ENCODE measurements at places on chromosomes 16 and 17.

DNA sequence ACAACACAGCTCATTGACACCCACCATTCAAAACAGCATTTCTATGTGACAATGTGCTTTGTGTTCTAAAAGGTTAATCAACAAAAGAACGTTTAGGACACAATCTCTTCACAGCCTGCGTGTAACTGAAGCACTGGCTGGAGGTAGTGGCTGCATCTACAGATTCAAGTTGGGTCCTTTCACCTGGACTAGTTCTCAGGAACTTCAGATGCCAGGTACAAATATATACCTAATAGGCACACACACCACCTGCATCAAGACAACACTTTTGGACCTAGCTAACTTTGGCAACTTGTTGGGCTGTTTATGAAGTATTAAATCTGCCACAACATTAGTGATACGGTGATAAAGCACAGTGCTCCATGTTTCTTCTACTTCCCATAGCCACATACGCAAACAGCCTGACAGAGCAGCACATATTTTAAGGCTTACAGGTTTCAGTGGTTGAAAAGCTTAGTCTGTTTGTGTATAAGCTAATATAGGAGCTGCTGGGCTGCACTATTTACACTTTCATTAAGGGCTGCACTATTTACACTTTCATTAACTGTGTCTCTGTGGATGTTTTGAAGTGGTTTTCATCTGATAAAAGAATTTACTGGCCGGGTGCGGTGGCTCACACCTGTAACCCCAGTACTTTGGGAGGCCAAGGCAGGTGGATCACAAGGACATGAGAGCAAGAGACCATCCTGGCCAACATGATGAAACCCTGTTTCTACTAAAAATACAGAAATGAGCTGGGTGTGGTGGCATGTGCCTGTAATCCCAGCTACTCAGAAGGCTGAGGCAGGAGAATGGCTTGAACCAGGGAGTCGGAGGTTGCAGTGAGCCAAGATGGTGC, 132.6 kb downstream of the PARN start:
- no peak for DNase-seq
- H3K27me3 ChIP-seq, result no peaks in the 10 kb centered on the region
- H3K27ac ChIP-seq, result no peak overlapping the region
- no peak overlapping the region for H3K4me3 ChIP-seq

DNA sequence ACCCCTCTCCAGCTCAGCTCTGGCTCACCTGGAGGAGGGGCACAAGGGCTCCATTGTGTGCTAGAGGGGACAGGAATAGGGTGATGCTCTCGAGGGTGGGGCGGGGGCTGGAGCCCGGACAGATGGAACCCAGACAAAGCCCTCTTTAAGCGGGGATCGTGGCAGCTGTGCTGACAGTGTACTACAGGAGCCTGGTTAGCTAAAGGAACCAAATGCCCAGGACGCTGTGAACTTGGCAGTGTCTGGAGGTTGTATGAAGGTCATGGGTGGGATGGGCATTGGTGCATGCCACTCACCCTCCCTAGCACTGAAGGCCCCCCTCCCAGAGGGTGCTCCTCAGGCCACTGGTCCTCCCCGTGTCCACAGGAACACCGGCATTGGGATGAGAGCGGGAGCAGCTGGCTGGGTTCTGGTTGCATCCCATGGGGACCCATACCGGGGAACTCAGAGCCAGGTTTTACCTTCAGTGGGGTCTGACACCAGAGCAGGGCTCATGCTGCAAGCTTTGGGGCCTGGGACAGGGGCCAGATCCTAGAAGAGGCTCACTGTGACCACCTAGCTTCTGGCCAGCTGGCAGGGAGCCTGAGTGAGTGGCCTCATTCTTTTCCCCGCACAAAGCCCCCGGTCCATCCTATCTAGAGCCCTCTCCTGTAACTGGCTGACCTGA, 11.9 kb downstream of the KIF19 start:
- H3K4me1 ChIP-seq, result no peaks in the 10 kb centered on the region
- no peak overlapping the region for H3K27ac ChIP-seq
- no peak for DNase-seq

DNA sequence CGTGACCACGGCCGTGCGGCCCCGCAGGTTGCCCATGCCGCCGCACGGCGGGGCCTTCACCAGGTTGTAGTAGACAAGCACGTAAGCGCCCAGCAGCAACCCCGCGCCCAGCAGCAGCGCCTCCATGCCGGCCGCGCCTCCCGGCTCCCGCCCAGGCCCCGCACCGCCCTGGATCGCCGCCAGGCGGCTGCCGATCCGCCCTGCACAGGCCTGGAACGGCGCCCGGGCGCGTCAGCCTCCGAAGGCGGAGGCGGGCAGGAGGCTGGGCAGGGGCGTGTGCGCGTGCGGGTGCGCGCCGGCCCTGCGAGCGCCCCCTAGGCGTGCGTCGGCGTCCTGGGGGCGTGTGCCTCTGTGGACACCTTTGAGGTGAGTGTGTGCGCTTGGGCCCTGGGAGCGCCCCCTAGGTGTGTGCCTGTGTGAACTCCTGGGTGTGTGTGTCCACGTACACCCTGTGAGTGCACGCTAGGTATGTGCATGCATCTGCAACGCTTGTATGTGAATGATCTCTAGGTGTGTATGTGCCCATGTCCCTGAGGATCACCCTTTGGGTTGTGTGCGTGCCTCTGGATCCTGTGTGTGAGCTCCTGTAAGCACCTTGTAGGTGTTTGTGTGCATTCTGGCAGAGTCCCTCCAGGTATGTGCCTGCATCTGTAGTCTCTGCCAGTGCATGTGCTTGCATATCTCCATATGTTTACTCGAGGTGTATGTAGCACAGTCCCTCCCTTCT, at the start of gene DHRS13:
TSS of gene DHRS13 (minus strand) at position 261 of the 727 bp plus-strand sequence. CDS start at position 126, 135 bp downstream.
- peak within 1 kb of the TSS; percentile 64 for H3K4me3 ChIP-seq
- no peak within 1 kb of the TSS for H3K27ac ChIP-seq
- no peaks in the 10 kb centered on the region for H3K27me3 ChIP-seq
- peaks cover 27% of the 10 kb centered on the region for H3K36me3 ChIP-seq

- H3K4me1 ChIP-seq, result peaks cover 41% of the 10 kb centered on the region
- no peaks in the 10 kb centered on the region for H3K36me3 ChIP-seq
- no peak for DNase-seq
Measured at GRCh38 chr17:34236281-34236892, 18.7 kb upstream of the CCL2 start.

GRCh38 chr16:3695610-3696369, 21.5 kb downstream of the TRAP1 start:
- DNase-seq, result no peak
- no peak overlapping the region for H3K4me3 ChIP-seq
- no peak overlapping the region for H3K27ac ChIP-seq
- no peaks in the 10 kb centered on the region for H3K27me3 ChIP-seq
- peaks cover 2% of the 10 kb centered on the region for H3K4me1 ChIP-seq

DNA sequence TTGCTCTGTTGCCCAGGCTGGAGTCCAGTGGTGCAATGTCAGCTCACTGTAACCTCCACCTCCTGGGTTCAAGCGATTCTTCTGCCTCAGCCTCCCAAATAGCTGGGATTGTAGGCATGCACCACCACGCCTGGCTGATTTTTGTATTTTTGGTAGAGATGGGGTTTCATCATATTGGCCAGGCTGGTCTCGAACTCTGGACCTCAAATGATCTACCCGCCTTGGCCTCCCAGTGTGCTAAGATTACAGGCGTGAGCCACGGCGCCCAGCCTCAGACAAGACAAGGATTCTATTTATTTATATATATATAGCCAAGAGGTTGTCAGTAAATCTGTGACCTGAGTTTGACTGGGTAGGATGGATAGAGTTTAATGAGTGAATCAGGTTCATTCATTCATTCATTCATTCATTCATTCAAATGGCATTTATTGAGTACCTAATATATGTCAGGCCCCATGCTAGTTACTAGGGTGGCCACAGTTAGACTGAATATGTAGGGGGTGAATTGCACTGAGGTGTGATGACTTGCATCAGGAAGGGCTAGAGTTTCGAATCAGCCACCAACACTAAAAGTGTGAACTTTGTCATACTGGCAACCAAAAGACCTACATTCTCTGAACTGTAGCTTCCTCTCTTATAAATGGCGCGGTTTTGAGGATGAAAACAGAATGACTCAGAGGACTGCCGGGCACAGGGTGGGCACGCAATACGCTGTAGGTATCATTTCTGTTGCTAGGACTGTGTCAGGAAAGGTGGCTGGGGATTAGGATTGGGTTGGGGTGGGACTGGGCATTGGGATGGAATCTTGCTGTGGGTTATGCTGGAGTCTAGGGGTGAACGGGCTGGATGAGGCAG, 37.8 kb downstream of the ITGAE start:
- H3K4me3 ChIP-seq, result no peak overlapping the region
- no peaks in the 10 kb centered on the region for H3K36me3 ChIP-seq
- no peak overlapping the region for H3K27ac ChIP-seq
- peaks cover 16% of the 10 kb centered on the region for H3K4me1 ChIP-seq
- DNase-seq, result no peak

- DNase-seq, result no peak
- no peaks in the 10 kb centered on the region for H3K4me1 ChIP-seq
- no peaks in the 10 kb centered on the region for H3K36me3 ChIP-seq
- H3K27me3 ChIP-seq, result no peaks in the 10 kb centered on the region
- no peak overlapping the region for H3K27ac ChIP-seq
- H3K4me3 ChIP-seq, result no peak overlapping the region
Measured at GRCh38 chr17:73250851-73251640, 10.6 kb downstream of the CPSF4L start.
